T-helper 22 cell (primary cell): ENCODE measurements at places on chromosomes 12 and 14.

GRCh38 chr12:79326222-79326621 is 364.5 kb downstream of the PAWR start:
- no peak for DNase-seq

DNA sequence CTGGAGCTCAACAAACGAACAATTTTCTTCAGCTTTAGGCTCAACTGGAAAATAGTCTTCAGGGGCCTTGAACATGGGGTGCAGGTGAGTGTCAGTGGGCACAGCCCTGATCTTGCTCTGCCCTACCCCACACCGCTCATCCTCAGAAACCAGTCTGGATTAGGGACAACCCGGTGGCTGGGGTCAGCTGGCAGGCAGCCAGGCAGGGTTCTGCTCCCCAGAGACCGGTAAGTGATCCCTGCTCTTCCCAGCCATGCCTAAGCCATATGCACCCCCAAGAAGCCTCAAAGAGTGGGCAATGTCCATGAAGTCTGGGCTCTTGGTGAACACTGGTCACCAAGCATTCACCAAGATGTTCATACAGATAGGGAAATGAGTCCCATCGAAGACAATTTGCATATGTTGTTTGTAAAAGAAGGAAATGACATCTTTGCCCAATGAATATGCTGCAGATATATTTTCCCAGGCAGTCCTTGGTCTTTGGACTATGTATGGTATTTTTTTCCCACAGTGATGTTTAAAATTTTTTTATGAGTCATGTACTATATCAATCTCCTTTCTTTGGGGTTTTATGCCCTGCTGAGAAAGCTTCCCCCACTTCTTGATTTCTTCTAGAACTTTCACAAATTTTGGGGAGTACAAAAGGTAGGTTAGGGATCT is 63.9 kb upstream of the VASH1 start:
- no peak for DNase-seq

- peak; percentile 51 for DNase-seq
Measured at GRCh38 chr14:54566410-54567223, at the start of gene SAMD4A. Gene SAMD4A (plus strand): TSS chr14:54567128. CDS start chr14:54567917, 789 bp downstream.

DNA sequence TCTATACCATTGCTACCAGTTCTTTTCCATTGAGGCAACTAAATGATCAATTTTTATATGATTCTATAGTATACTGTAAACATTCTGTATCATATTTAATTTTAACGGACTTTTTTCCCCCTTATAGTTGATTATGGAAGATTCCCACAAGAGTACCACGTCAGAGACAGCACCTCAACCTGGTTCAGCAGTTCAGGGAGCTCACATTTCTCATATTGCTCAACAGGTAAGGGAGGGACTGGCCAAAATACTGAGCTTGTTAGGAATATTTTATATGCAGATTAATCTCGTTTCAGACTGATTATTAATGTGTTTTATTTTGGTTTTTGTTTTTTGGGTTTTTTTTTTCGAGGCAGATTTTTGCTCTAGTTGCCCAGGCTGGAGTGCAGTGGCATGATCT is 16.1 kb downstream of the ATF1 start:
- no peak for DNase-seq

GRCh38 chr12:105724641-105725040 is 394.1 kb downstream of the C12orf75 start:
- no peak for DNase-seq

GRCh38 chr12:131872154-131873051 is 22.0 kb upstream of the ULK1 start:
- no peak for DNase-seq

DNA sequence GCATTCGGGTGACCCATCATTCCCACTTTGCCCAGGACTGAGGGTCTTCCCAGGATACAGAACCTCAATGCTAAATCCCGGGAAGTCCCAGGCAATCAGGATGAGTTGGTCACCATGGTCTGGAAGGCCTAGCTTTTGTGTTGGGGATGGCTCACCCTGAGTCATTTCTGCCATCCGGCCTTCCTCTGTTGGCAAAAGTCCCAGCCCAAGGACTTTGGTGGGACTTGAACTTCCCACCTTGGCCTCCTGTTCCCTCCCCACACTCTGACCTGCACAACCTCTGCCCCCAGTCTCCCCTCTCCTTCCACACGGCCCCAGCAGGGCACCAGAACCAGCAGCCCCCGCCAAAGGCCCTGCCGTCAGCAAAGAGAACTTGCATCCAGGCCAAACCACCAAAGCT is 24.6 kb upstream of the NCOR2 start:
- no peak for DNase-seq

- DNase-seq = no peak
Measured at GRCh38 chr12:102406033-102406584, 74.3 kb downstream of the IGF1 start.

DNA sequence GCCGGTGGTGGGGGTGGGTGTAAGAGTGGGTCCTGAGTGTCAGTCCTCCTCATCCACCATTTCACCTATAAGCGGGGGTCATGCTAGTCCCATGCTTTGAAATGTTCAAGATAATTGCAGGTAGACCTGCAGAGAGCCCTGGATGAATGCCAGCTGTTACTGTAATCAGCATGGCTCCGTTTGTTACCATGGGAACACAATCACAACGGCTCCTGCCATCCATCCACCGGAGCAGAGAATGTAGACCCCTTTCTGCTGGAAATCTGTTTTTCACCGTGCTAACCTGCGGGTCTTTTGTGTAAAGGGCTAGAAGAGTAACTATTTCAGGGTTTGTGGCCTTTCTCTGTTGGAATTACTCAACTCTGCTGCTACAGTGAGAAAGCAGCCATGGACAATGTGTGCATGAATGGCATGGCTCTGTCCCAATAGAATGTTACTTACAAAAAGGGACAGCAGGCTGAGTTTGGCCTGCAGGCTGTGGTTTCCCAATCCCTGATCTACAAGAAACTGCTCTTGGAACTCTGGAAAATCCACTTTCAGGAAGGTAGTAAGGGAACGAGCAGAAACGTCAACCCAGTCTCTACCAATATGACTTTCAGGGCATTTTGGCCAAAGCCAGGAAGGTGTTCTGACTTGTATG is 36.1 kb downstream of the KCTD10 start:
- DNase-seq = no peak

GRCh38 chr14:58656671-58657411 is 19.1 kb downstream of the DACT1 start:
- DNase-seq = no peak

- DNase-seq = no peak
Measured at GRCh38 chr12:12927211-12928079, 24.5 kb downstream of the GPRC5D start.

GRCh38 chr12:131153956-131154355 is 200.2 kb downstream of the ADGRD1 start:
- no peak for DNase-seq

DNA sequence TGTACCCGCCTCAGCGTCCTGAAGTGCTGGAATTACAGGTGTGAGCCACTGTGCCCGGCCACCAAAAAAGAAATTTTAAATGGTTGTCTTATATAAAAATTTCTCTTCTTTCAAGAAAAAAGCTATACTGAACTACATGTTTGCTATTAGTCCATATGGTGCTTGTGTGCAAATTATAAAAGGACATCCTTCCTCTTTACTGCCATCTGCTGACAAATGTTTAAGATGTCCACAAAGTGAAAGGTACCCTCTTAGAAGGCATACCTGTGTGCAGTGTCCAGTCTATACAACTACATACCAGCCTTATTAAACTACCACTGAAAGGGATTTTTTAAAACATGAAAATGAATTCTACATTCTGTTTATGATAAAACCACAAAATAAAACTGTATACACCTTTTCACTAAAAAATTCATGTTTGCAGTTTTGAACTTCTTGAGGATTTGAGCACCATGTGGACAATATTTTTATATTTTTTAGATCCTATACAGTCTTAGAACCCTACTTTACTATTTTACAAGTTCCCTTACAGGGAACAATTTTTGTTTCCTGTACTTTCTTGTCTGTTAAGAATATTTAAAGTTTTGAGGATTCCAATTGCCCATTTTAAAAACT is 32.8 kb upstream of the TOMM20L start:
- no peak for DNase-seq

GRCh38 chr12:110314308-110314707 is 33.3 kb downstream of the ATP2A2 start:
- DNase-seq = no peak

DNA sequence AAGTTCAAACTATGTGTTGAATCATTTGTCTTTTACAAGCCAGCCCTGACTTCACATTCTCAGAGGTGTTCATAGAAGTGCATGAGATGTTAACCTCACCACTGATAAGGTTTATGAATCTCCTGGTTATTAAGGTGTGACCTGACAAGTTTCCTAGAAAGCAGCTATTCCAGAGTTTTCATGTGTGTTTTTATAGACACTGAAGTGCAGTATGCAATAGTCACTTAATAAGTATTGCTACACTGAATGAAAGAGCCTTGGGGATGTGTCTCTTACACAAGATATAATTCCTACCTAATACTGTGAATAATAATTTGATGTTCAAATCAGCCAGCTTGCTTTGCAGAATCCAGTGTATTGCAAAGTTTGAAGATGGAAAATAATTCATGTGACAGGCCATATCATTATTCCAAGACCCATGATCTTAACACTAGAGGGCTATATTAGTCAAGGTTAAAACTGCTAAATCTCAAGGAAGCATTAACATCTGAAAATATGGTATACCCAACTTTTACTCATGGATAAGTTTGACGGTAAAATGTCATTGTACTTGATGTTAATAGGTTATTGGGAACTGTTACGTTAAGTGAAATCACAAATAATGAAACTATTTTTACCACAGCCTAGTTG is 13.0 kb downstream of the SLC25A3 start:
- no peak for DNase-seq

DNA sequence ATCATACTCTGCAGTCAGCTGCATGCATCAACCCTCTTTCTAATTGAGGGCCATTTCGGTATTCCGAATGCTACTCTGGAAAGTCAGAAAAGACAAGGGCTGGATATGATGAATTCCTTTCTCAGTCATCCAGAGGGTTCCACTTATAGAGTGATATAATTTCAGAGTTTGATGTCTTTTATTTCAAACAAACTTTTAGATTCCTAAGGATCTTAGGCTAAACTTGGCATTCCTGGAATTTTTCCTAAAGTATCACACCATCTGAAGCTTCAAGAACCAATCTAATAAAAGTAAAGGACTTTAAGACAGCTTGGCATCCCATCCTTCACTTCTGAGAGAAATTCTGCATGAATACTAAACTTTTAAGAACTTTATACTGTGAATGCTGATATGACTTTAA is 69.3 kb upstream of the KCNJ8 start:
- DNase-seq = no peak

- DNase-seq = no peak
Measured at GRCh38 chr12:14691560-14691959, 4.8 kb downstream of the GUCY2C start.

- no peak for DNase-seq
Measured at GRCh38 chr14:99263564-99264330, 8.2 kb downstream of the BCL11B start.

DNA sequence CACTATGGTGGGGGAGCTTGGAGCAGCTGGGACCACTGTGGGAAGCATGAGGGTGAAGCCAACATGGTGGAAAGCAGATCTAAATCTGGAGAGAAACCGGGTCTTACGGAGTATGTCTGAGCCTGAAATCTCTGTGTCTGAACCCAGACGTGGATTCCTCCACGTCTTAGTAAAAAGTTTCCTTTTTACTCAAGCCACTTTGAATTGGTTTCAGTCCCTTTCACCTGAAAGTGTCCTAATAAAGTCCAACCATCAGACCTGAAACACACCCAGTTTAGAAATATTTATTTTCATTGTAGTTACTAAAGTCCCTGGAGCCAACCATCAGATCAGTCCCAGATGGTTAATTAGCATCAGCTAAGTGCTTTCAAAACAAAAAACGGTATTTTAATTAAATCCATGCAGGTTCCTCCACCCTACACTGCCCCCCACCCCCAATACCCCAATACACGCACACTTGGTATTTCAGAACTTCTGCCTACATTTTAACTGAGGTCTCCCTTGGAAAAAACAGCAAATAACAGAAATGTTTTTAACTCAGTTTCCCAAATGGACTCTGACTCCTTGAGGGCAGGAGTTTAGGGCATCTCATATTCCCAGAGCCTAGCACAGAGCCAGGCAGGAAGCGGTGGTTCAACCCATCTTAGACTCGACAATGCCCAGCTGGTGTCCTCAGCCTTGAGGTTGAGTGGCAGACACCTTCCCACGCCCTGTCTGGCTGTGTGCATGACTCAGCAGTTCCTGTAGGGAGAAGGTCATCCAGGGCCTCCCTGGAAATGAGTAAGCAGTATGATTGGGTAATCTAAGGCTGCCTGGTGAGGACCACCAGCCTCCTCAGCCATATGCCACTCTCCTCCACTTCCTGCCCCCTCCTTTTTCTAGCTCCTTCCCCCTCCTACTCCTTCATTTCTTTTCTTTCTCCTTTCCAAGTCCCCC is 175.8 kb downstream of the TTC8 start:
- no peak for DNase-seq

DNA sequence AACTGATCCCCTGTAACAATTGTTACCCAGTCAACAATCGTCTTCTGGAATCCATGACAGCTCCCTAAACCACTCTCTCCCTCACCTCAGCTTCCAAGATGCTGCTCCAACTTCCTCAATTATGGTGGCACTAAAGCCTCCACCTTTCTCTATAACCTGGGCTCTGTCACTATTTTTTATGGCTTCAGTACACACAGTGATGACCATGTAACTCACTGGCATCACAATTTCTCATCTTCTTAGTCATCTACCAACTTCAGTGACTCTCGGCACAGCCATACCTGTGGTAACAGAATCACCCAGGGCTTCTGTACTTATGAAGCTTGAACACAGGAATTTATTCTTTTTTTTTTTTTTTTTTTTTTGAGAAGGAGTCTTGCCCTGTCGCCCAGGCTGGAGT is 32.0 kb upstream of the NPAS3 start:
- DNase-seq = no peak

DNA sequence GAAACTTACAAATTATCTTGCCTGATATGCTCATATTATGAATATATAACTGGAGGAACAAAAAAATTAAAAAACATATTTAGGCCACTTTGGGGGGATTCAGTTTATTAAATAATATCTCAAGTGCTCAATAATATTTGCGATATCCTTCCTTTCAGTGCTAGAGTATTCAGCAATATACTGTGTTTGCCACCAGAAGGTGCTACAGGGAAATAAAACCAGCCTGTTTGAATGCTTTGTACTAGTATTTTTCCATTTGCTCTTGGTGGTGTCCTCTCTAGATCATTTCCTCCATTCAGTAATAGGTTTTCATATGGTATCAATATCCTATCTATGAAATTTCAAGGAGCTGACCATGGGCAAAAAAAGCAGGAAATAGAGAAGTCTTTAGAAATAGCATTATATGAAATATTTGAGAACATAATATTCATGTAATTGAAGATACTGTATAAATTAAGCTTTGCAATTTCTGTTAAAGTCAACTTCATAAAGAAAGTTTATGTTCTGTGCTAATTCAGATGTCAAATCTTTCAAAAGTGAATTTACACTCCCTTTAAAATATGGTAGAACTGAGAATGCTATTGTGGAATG is 106.2 kb upstream of the NAV3 start:
- no peak for DNase-seq
